ENCODE measurements at places on chromosomes 6 and 20.
A peak's percentile ranks its signal among the peaks of the same experiment; 100 is the strongest.

- H3K27me3 ChIP-seq, result no peaks in the 10 kb centered on the region
- no peak overlapping the region for H3K27ac ChIP-seq
- peak; percentile 57 for DNase-seq
- H3K36me3 ChIP-seq, result peaks cover 15% of the 10 kb centered on the region
- H3K4me3 ChIP-seq, result no peak overlapping the region
- H3K4me1 ChIP-seq, result peaks cover 19% of the 10 kb centered on the region
Measured at GRCh38 chr20:31515775-31516107, 1.5 kb downstream of the HM13 start.

- no peaks in the 10 kb centered on the region for H3K36me3 ChIP-seq
- no peak for DNase-seq
- H3K4me3 ChIP-seq, result no peak overlapping the region
- no peaks in the 10 kb centered on the region for H3K27me3 ChIP-seq
- H3K4me1 ChIP-seq, result no peaks in the 10 kb centered on the region
Measured at GRCh38 chr6:34059136-34059731, 86.7 kb downstream of the GRM4 start.

- no peak for DNase-seq
- H3K4me1 ChIP-seq, result peaks cover 2% of the 10 kb centered on the region
- no peak overlapping the region for H3K4me3 ChIP-seq
- no peak overlapping the region for H3K27ac ChIP-seq
- no peaks in the 10 kb centered on the region for H3K36me3 ChIP-seq
Measured at GRCh38 chr20:32559753-32560380, 25.3 kb downstream of the NOL4L start.

- no peaks in the 10 kb centered on the region for H3K4me1 ChIP-seq
- no peak overlapping the region for H3K27ac ChIP-seq
- H3K36me3 ChIP-seq, result no peaks in the 10 kb centered on the region
Measured at GRCh38 chr20:51886891-51887608, 84.7 kb upstream of the SALL4 start.

- no peaks in the 10 kb centered on the region for H3K4me1 ChIP-seq
- DNase-seq, result no peak
- H3K27ac ChIP-seq, result no peak overlapping the region
- H3K36me3 ChIP-seq, result no peaks in the 10 kb centered on the region
Measured at GRCh38 chr6:111070105-111071005, 16.9 kb upstream of the SLC16A10 start.

- H3K4me3 ChIP-seq, result peak overlapping the region; percentile 48
- peaks cover 45% of the 10 kb centered on the region for H3K4me1 ChIP-seq
- H3K27ac ChIP-seq, result peak overlapping the region; percentile 47
- DNase-seq, result no peak
- H3K27me3 ChIP-seq, result no peaks in the 10 kb centered on the region
Measured at GRCh38 chr6:582370-582769, 74.5 kb downstream of the HUS1B start.

- H3K27me3 ChIP-seq, result peaks cover 34% of the 10 kb centered on the region
- no peaks in the 10 kb centered on the region for H3K36me3 ChIP-seq
- H3K4me3 ChIP-seq, result no peak overlapping the region
- DNase-seq, result no peak
- H3K27ac ChIP-seq, result no peak overlapping the region
- H3K4me1 ChIP-seq, result no peaks in the 10 kb centered on the region
Measured at GRCh38 chr6:170497841-170498301, 55.2 kb downstream of the PSMB1 start.

DNA sequence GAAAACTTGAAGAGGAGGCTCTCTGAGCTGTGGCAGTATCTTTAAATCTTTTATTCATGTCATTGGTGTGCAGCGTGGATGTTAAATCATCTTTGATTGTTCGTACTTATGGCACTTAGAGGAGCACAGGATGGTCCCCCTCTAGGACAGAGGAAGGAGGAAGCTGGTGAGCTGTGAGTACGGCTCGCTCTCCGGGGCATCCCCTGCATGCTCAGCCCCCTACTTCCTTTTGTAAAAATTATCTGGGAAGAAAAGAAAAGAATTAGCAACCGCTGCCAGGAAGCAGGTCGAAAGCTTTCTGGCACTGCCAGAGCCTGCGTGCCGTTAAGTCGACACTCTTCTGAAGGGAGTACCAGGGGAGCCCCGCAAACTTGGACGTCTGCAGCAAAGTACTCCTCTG is 158.5 kb downstream of the SYNDIG1 start:
- no peak for DNase-seq
- H3K4me3 ChIP-seq, result no peak overlapping the region

DNA sequence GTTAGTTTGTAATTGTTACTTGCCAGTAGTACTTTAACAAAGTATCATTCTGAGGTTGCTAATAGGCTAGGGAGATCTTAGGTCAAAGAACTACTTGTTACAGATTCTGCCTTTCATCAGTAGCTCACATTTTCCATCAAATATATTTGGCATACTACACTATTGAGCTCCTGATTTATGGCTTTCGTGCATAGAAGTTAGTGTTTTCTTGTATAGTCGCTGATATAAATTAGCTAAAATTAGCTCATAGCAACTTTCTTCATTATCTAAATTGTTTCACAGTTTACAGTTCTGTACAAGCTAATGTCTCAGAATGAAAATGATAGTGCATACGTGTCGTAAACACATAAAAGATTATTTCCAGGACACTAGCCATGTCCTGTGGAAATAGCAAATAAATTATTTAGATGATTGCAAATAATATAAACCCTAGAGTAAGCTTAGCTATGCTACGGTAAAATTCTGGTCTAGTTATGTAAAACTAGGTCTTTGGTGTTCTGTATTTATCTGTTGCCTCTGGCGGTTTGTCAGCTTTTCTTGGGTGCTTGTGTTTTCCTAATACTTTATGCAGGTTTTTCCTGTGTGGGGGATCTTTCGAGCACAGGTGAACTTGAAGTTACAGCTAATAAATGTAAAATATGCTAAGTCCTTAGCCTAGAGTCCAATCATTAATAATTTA is 15.1 kb downstream of the PDE7B start:
- no peak for DNase-seq
- no peak overlapping the region for H3K4me3 ChIP-seq
- H3K27me3 ChIP-seq, result no peaks in the 10 kb centered on the region
- H3K36me3 ChIP-seq, result no peaks in the 10 kb centered on the region

DNA sequence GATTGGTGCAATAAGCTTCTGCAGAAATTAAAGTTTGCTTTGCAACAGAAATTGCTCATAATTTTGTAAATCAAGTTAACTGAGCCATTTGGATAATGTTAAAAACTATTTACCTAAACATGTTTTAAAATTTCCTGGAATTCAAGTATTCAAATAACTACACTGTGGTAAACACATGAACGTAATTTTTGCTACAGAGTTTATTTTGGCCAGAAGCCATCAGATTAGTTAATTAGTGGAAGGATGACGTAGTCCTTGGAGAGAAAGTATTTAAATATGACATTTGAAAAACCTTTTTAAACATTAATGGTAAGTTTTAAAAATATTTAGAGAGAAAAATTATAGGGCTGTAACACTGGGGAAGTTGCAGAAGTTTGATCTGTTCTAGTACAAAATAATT is 121.2 kb upstream of the UST start:
- peaks cover 4% of the 10 kb centered on the region for H3K4me1 ChIP-seq
- no peak overlapping the region for H3K27ac ChIP-seq
- DNase-seq, result no peak
- no peak overlapping the region for H3K4me3 ChIP-seq
- peaks cover 7% of the 10 kb centered on the region for H3K27me3 ChIP-seq
- no peaks in the 10 kb centered on the region for H3K36me3 ChIP-seq

- no peak for DNase-seq
- H3K36me3 ChIP-seq, result no peaks in the 10 kb centered on the region
- no peak overlapping the region for H3K4me3 ChIP-seq
- no peaks in the 10 kb centered on the region for H3K4me1 ChIP-seq
Measured at GRCh38 chr6:110128418-110128817, 51.1 kb downstream of the WASF1 start.

DNA sequence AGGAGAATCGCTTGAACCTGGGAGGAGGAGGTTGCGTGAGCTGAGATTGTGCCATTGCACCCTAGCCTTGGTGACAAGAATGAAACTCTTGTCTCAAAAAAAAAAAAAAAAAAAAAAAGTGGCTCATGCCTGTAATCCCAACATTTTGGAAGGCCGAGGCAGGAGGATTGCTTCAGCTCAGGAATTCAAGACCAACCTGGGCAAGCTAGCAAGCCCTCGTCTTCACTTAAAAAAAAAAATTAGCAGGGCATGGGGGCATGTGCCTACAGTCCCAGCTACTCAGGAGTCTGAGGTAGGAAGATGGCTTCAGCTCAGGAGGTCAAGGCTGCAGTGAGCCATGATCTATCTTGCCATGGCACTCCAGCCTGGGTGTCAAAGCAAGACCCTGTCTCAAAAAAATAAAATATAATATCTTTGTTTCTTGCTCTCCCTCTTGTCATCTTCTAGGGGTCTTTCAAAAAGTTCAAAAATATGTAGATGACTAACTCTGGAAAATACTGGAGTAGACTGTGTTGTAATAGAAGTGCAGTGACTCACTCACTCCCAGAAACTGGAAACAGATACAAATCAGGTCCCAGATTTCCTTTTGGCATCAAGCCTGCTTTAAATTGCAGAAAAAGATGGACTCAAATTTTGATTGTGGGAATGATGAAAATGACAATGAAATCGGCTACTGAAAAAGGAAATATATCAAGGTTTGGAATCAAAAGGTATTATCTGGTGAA is 2.8 kb upstream of the GINM1 start:
- DNase-seq, result no peak
- no peak overlapping the region for H3K4me3 ChIP-seq
- H3K4me1 ChIP-seq, result peaks cover 22% of the 10 kb centered on the region
- H3K36me3 ChIP-seq, result no peaks in the 10 kb centered on the region
- peaks cover 23% of the 10 kb centered on the region for H3K27me3 ChIP-seq

DNA sequence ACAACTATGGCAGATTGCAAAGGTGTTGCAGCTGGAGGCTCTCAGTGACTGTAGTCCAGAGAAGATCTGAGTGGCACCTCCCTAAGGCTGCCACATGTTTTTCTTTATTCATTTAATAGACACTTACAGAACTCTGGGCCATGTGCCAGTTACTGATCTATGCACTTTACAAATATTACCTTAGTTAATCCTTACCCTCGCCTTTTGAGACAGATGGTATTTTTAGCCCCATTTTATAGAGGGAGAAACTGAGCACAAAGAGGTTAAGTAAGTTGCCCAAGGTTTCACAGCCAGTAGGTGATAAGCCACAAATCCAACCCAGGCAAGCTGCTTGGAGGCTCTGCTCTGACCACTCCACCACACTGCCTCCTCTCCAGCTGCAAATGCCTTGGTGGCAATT is 6.5 kb upstream of the SCRT2 start:
- no peaks in the 10 kb centered on the region for H3K4me1 ChIP-seq
- no peak for DNase-seq
- peaks cover 16% of the 10 kb centered on the region for H3K27me3 ChIP-seq
- no peak overlapping the region for H3K4me3 ChIP-seq
- no peak overlapping the region for H3K27ac ChIP-seq
- no peaks in the 10 kb centered on the region for H3K36me3 ChIP-seq

DNA sequence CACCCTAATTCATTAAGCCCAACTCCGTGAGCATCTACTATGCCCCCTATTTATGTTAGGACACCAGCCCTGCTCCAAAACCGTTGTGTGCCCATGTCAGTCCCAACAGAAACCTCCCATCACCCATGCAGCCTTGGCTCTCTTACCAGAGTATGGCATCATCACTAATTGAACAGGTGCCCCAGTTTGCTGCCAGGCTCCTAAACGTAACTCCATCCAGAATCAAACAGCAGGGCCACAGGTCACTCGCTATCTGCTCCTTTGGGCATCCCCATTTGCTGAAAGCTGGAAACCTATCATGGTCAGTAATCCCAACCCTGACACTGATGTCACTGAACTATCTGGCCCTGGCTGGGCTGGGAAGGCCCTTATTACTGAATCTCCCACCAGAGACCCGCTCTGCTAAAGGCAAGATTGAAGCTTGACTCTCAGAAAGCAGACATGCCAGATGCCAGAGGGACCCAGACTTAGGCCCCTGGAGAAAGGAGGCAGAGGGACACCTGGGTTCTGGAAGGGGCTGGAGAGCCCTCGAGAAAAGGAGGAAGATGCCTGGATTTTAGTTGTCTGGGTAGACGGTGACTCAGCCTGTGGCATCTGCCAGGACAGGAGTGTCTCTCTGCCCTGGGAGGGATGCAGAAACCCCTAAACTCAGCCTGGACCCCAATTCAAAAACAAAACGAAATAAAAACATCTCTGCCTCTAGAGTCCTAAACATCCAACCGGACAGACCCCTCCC is 14.0 kb downstream of the MUCL3 start:
- peak overlapping the region; percentile 14 for H3K4me3 ChIP-seq
- H3K27ac ChIP-seq, result no peak overlapping the region
- DNase-seq, result no peak
- no peaks in the 10 kb centered on the region for H3K36me3 ChIP-seq

- no peaks in the 10 kb centered on the region for H3K4me1 ChIP-seq
- no peak overlapping the region for H3K27ac ChIP-seq
- H3K27me3 ChIP-seq, result peaks cover 26% of the 10 kb centered on the region
- DNase-seq, result no peak
Measured at GRCh38 chr20:709423-709822, 33.8 kb upstream of the SCRT2 start.

- no peaks in the 10 kb centered on the region for H3K27me3 ChIP-seq
- H3K36me3 ChIP-seq, result peaks cover 64% of the 10 kb centered on the region
- DNase-seq, result peak; percentile 84
- H3K27ac ChIP-seq, result peak within 1 kb of the TSS; percentile 96
- peak within 1 kb of the TSS; percentile 96 for H3K4me3 ChIP-seq
Measured at GRCh38 chr6:25962149-25963127, at the start of gene TRIM38. TSS of gene TRIM38 (plus strand) at chr6:25962802. CDS start at chr6:25966523, 3,721 bp downstream.

GRCh38 chr6:96939007-96939805 is 14.7 kb downstream of the KLHL32 start:
- peaks cover 16% of the 10 kb centered on the region for H3K4me1 ChIP-seq
- no peaks in the 10 kb centered on the region for H3K36me3 ChIP-seq
- no peak for DNase-seq
- no peaks in the 10 kb centered on the region for H3K27me3 ChIP-seq
- H3K27ac ChIP-seq, result no peak overlapping the region

GRCh38 chr20:14288341-14289330 is 48.8 kb downstream of the FLRT3 start:
- H3K27ac ChIP-seq, result no peak overlapping the region
- no peaks in the 10 kb centered on the region for H3K36me3 ChIP-seq
- no peaks in the 10 kb centered on the region for H3K4me1 ChIP-seq

- H3K4me3 ChIP-seq, result no peak overlapping the region
- no peak overlapping the region for H3K27ac ChIP-seq
- peaks cover 25% of the 10 kb centered on the region for H3K27me3 ChIP-seq
- peaks cover 13% of the 10 kb centered on the region for H3K4me1 ChIP-seq
- no peak for DNase-seq
- H3K36me3 ChIP-seq, result no peaks in the 10 kb centered on the region
Measured at GRCh38 chr6:36938536-36938935, 16.0 kb upstream of the PI16 start.

DNA sequence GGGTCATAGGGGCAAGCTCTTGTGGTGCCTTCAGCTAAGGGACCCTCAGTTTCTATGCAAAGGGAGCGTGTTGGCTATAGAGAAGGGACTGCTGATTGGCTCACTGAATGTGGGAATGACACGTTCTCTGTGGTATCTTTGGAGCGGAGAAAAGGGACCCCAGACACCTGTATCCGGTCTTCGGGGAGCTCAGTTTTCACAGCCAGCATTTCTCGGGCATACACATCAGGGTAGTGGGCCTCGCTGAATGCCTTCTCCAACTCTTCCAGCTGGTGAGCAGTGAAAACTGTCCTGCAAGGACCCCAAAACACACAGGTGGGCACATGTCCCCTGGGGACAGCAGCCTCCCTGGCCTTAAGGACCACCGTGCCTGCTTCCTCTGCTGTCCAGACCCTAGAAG is 3.3 kb downstream of the VSX1 start:
- H3K27ac ChIP-seq, result no peak overlapping the region
- peaks cover 75% of the 10 kb centered on the region for H3K27me3 ChIP-seq
- H3K36me3 ChIP-seq, result peaks cover 2% of the 10 kb centered on the region
- DNase-seq, result no peak
- peaks cover 7% of the 10 kb centered on the region for H3K4me1 ChIP-seq
- H3K4me3 ChIP-seq, result no peak overlapping the region
